ENCODE measurements at places on chromosomes 6 and 20.

GRCh38 chr6:147741389-147741788 lies 232.9 kb downstream of the SAMD5 start:
- DNase-seq: no peak

DNA sequence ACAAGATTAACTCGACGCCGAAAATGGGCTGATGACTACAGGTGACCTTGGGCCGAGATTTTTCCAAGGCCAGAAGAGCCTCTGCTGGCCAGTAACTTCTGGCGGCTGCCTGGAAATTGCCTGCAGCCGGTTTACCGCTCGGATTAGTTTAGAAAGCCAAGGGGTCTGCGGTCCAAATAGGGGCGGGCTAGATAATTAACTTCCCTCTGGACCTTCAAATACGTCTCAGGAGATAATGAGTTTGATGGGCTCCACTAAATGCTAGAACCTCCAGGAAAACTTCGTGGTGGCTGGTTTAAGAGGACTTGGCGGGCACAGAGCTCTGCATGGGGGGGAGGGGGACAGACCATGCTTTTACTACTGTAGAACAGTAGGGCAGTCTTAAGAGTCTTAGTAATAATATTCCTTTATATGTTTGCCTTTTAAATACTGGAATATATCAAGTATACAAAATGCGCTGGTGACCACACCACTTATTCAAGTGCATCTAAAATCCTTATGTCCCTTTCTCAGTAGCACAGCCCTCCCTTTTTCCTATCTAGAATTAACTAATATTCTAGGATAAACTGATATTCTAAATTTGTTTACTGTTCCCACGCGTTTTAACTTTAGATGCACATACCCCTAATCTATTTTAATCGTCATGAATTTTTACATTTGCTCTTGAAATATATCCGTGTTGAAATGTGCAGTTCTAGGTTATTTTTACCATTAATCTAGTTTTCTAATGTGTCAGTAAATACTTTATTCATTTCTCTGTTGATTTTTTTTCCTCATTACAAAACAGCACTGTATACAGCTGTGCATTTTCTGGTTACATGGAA lies 107.5 kb upstream of the PRSS16 start:
- DNase-seq: peak; percentile 31

GRCh38 chr6:117487821-117488220 lies 5.3 kb downstream of the DCBLD1 start:
- no peak for DNase-seq

- no peak for DNase-seq
Observed at GRCh38 chr6:110400208-110400607, 15.2 kb downstream of the DDO start.

GRCh38 chr20:31341470-31341869 lies 26.9 kb upstream of the DEFB118 start:
- no peak for DNase-seq

- no peak for DNase-seq
Observed at GRCh38 chr6:30769853-30770524, 25.6 kb upstream of the IER3 start.

DNA sequence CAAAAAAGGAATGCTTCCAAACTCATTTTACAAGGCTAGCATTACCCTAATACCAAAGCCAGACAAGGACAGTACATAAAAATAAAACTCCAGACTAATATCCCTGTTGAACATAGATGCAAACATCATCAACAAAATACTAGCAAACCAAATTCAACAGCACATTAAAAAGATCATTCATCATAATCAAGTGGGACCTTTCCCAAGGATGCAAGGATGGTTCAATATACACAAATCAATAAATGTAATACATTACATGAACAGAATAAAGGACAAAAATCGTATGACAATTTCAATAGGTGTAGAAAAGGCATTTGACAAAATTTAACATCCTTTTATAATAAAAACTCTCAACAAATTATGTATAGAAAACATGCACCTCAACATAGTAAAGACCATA lies 66.6 kb upstream of the CNR1 start:
- DNase-seq: no peak
